H9 (cell line): ENCODE measurements at places on chromosomes 12 and 14. TPM values are rescaled to one million over a fixed set of nuclear protein-coding genes. Genes with fewer than 3 reads are reported as not detected.

The ADAM21 gene
- total RNA-seq, result 0.09 TPM in 1 of 2 replicates, not detected in the other

The TGM1 gene
- total RNA-seq, result 1.8 and 2.9 TPM in 2 replicates

The CLEC7A gene
- not detected in 2 replicates for total RNA-seq

The COX8C gene
- not detected in 2 replicates for total RNA-seq

DNA sequence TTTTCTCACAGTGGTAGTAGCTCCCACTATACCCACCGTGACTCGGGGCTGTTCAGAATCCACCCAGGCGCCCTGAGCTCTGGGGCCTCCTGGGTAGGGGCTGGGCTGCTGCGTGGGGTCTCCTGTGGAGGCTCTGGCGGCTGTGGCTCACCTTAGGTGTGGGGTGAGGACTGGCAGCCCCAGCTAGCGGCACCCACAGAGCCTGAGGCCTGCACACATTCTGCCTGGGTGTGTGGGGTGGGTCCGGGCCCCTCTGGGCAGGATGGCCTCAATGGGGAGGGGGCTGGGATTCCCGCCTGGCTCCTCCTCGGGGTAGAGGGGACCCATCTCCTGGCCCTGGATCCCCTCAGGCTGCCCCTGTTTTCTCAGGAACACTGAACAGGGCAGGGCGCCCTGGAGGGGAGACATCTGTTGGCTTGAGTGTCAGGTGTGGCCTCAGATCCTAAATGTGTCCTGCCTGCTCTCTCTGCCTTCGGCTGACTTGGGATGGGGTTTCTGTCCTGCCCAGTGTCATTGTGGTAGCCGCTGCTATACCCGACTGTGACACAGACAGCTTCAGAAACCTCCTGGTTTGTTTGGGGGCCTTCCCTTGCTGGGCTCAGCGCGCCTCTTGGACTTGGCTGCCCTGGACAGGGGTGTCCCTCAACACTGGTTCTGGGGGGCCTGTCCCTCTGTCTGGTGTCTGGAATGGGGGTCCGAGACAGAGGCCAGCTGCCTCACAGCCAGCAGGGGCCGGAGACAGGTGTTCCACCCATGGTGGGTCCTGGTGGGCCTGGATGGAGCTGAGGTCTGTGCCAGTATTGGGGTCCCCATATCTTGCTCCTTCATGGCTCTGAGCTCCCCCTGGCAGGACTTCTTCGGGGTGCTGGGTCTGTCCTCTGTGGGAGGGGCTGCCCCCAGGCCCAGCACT lies 354.9 kb downstream of the TMEM121 start:
- no peak for DNase-seq

DNA sequence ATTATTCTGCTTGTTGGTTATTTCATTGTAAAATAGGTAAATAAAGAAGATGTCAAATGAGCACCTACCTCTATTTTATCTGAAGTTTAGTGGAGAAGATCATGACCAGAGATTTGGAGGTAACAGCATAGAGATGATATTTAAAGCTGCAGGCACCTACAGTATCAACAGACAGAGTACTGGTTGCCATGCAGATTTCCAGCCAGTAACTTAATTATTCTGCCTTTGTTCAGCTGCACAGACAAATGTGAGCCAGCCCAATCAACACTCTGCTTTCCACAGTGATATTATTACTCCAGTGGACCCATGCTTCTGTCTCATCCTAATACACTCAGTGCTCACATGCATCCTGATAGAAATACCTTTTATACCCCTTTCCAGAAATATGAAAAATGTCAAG lies 348.5 kb upstream of the RGS6 start:
- DNase-seq, result no peak

DNA sequence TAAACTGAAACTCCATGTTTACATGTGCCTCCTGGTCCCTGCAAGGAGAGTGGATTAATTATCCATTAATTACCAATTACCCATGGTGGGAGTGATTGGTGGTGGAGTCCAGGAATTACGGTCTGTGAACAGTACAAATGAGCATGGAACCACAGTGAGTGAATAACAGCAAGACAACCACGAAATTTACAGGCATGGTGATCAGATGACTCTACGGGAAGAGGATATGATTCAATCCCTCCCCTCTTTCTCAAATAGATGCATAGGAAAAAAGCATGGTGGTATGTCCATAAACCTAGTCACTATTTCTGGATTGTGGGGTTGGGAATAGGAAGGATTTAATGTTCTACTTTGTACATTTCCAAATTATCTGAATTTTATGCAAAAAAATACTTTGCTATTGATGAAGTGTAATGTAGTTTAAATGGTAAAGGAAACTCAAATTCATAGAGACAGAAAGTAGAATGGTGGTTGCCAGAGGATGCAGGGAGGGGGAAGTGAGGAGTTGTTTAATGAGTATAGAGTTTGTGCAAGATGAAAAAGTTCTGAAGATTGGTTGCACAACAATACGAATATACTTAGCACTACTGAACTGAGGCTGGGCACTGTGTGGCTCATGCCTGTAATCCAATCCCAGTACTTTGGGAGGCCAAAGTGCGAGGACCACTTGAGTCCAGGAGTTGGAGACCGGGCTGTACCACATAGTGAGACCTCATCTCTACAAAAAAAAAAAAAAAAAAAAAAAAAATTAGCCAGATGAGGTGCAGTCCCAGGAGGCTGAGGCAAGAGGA lies 41.2 kb upstream of the C12orf75 start:
- no peak for DNase-seq

- no peak for DNase-seq
Observed at GRCh38 chr12:24931666-24932405, 17.1 kb downstream of the BCAT1 start.
